Foreskin keratinocyte (primary cell): ENCODE measurements at places on chromosomes 1 and 21. TPM values are rescaled to one million over a fixed set of nuclear protein-coding genes. Genes with fewer than 3 reads are reported as not detected.

TSPAN2 gene
- 0.32 and 0.48 TPM in 2 replicates for total RNA-seq

DNA sequence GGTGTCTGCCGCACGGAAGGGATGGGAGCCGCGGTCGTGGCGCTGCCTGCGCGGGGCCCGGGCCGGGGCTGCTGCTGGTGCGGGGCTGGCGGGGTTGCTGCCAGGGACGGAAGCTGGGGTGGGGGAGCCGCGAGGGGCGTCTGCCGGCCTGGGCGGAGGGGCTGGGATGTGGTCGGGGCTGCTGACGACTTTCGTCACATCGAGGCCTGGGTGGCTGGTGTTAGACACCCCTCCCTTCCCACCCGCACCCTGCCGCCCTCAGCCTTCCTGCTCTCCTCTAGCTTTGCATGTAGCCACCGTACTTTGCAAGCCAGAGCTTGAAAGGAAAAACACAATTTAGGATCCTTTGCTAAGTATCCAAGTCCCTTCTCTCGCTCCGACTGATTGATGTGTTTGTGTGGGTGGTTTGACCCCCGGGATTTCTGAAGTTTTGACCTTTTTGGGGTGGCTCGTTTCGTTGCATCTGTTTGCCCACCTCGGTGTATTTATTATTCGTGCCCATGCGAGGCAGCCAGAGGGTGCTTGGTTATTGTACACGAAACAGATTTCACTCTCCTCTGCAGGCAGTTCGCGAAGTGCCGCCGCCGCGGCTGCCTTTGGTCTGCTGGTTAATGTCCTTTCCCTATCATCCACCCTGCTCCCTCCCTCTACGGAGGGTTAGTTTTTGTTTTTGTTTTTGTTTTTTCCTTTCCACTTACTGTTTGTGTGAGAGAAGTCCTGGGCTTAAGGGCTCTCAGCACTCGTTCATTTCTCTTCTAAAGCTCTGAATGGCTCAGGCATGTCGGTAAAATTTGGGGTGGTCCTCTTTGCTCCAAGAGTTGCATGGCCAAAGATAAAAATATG lies 868 bp downstream of the C1orf21 start:
- DNase-seq, result peak; percentile 58

DNA sequence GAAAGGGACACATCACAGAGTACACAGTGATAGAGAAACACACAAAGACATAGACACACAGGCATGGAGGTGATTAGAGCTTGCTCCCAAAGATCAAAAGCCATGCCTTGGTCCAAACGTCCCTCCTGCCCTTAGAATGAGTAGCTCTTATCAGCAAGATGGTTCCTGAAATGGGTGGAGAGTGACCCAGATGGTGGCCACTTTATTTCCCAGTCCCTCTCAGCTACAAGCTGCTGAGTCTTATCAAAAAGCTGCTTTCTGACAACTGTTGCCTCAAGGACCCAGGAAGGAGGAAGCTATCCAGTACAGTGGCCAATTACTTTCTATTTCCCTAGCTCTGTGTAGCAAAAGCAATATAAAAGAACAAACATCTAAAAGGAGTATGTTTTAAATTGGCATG lies 7.7 kb upstream of the CLCA1 start:
- no peak for DNase-seq

GRCh38 chr1:170714938-170715337 lies 51.0 kb downstream of the PRRX1 start:
- no peak for DNase-seq

GRCh38 chr1:60274422-60275290 lies 201.1 kb upstream of the C1orf87 start:
- DNase-seq, result no peak
